ENCODE measurements at places on chromosomes 3 and 15. TPM values are rescaled to one million over a fixed set of nuclear protein-coding genes. Genes with fewer than 3 reads are reported as not detected.

DNA sequence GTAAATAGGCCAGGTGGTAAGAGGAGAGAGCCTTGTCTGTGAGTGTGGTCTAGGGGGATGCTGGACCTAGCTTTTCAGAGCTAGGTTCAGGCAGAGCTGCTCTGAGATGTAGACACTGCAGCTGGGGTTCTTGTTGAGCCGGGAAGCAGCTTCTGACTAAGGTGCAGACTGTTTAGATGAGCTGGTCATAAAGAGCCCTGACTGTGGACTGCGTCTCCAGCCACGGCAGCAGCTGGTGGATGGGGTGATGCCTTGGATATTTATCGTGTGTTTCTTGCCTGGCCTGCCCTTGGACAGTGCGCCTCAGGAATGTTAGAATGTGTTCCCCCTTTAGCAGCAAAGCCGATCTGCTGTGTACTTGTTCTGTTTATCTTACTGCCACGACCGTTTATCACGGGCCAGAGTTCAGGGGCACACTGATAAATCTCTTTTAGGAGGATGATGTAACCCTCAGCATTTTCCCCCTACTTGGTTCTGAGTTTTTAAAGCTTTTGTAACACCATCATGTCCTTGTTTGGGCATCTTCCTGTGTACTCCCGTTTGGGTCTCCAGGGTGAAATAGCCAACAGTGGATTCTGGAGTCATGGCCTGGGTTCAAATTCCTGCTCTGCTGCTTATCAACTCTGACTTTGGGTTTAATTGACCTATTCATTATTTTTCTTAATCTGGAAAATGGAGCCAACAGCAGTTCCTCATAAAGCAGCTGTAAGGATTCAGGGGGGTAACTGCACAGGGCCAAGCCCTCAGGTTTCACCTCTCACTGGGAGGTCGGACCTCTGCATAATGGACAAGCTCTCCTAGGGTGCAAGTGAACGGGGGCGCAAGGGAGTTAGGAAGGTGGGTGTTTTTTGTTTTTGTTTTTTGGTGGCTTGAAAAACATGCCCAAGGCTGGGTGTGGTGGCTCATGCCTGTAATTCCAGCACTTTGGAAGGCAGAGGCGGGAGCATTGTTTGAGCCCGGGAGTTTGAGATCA, 51.4 kb downstream of the FLNB start:
- H3K27me3 ChIP-seq, result no peaks in the 10 kb centered on the region
- H3K4me1 ChIP-seq, result peaks cover 61% of the 10 kb centered on the region
- DNase-seq, result peak; percentile 68
- peak overlapping the region; percentile 38 for H3K27ac ChIP-seq
- no peaks in the 10 kb centered on the region for H3K36me3 ChIP-seq

- H3K27me3 ChIP-seq, result no peaks in the 10 kb centered on the region
- DNase-seq, result no peak
- H3K27ac ChIP-seq, result no peak overlapping the region
- H3K4me1 ChIP-seq, result no peaks in the 10 kb centered on the region
These were observed 24.7 kb downstream of the PARP14 start for GRCh38 chr3:122705379-122705778.

- no peaks in the 10 kb centered on the region for H3K36me3 ChIP-seq
- no peaks in the 10 kb centered on the region for H3K27me3 ChIP-seq
- no peak overlapping the region for H3K27ac ChIP-seq
- DNase-seq, result no peak
- H3K4me1 ChIP-seq, result no peaks in the 10 kb centered on the region
- no peak overlapping the region for H3K4me3 ChIP-seq
These were observed 77.5 kb downstream of the TBC1D5 start for GRCh38 chr3:17664923-17665322.

Gene SKOR1
- total RNA-seq, result 1.2 TPM

Data from Peyer's patch (tissue), 4 donors.